ENCODE measurements at places on chromosomes 5 and 9.

GRCh38 chr5:90395005-90395404 lies 14.6 kb downstream of the CETN3 start:
- DNase-seq = no peak

GRCh38 chr5:44943647-44944046 lies 134.9 kb downstream of the MRPS30 start:
- DNase-seq = no peak

- no peak for DNase-seq
These were observed 51.7 kb downstream of the PSMB7 start for GRCh38 chr9:124363326-124364096.

DNA sequence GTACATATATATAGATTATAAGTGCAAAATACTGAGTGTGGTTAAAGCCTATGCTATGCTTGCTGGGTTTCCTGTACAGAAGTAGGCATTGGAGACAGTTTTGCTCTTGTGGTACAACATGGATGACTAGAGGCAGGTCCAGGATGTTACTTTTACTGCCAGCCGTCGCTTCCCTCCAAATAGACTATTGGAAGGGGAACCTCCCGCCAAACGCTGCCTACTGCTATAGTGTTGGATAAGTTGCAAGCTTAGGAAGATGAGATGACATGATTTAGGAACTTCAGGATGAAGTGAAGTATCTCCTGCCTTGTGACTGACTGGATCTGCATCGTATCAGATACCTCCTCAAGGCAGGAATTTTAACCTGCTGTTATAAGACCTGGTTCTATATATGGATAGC lies 30.9 kb downstream of the JAK2 start:
- DNase-seq = no peak

- no peak for DNase-seq
These were observed 254.8 kb upstream of the IRX4 start for GRCh38 chr5:2137444-2138050.

DNA sequence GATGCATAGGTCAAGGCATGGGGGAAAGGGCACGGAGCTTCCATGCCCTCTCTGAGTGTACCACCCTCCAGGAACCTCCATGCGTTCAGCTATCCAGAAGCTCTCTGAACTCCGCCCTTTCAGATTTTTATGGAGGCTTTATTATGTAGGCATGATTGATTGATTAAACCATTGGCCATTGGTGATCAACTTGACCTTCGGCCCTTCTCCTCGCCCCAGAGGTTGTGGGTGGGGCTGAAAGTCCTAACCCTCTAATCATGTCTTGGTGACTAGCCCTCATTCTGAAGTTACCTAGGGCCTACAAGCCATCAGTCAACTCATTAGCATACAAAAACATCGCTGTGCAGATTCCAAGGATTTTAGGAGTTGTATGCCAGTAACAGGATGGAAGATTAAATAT lies 323.7 kb upstream of the KLF4 start:
- no peak for DNase-seq

- DNase-seq = no peak
These were observed 65.1 kb downstream of the DAP start for GRCh38 chr5:10695759-10696543.

Measured in activated effector memory CD4-positive, alpha-beta T cell treated with Interleukin-2 at 50 U/mL for 16 hours (primary cell).